ENCODE measurements at places on chromosomes 6 and 20. TPM values are rescaled to one million over a fixed set of nuclear protein-coding genes. Genes with fewer than 3 reads are reported as not detected.

Gene NRN1
- 0.35 TPM for polyA plus RNA-seq

Gene SALL4
- 2.5 TPM for polyA plus RNA-seq

- no peak for DNase-seq
Measured at GRCh38 chr20:32444474-32445220, 86.5 kb downstream of the ASXL1 start.

Gene CYP24A1
- 623 TPM for polyA plus RNA-seq

Gene TDRD6
- polyA plus RNA-seq: not detected

DNA sequence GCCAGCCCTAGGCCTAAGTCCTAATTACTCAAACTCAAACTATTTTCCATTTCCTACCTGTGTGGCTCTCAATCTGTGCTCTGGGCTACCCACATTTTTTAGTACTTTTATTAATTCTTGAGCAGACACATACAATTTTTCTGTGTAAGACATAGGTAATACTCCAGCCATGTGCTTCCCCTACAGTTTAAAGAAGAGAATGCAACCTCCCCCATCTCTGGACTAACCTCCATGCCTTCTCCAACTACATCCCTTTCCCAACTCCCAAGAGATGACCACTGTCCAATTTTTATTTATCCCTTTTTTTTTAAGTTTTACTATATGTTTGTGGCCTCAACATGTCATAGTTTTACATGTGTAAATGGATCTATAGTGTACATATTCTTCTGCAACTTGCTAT, 5.8 kb downstream of the HMGN4 start:
- DNase-seq: peak; percentile 40

Gene SCGN
- 0.13 TPM for polyA plus RNA-seq

Gene TP53TG5
- not detected for polyA plus RNA-seq

DNA sequence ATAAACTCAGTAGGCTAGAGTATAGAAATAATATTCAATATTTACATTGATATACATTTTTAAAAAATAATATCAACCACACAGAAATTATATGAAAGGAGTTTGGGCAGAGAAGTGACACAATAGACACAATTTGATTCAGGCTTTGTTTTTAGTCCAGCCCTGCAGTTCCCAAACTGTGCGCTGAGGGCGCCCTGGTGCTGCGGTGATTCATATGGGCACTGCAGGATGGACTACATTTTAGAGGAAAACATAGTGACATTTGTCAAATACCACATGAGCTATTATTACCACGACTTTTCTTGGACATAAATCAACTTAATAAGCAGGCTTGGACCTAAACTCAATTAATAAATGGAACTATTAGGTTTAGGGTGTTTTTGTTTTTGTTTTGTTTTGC, 364.3 kb upstream of the ID4 start:
- DNase-seq: no peak

GRCh38 chr6:109263873-109264700, 118.2 kb downstream of the CD164 start:
- no peak for DNase-seq

- DNase-seq: peak; percentile 7
Measured at GRCh38 chr6:45378334-45378926, 696 bp upstream of the SUPT3H start.

Gene NTSR1
- polyA plus RNA-seq: not detected

DNA sequence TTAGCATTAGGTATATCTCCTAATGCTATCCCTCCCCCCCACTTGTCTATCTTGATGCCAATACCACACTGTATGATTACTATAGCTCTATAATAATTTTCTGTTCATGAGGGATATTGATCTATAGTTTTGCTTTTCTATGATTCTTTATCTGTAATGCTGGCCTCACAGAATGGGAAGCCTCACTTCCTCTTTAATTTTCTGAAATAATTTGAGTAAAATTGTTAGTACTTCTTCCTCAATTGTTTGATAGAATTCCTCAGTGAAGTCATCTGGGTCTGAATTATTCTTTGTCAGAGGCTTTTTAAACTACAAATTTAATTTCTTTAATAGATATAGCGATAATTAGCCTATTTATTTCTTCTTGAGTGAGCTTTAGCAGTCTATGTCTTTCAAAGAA, 31.2 kb downstream of the SIRPD start:
- no peak for DNase-seq

Gene OR2J3
- not detected for polyA plus RNA-seq

Gene NPEPL1
- polyA plus RNA-seq: 40.3 TPM
